ENCODE measurements at places on chromosomes 12 and 14.
A peak's percentile ranks its signal among the peaks of the same experiment; 100 is the strongest.

DNA sequence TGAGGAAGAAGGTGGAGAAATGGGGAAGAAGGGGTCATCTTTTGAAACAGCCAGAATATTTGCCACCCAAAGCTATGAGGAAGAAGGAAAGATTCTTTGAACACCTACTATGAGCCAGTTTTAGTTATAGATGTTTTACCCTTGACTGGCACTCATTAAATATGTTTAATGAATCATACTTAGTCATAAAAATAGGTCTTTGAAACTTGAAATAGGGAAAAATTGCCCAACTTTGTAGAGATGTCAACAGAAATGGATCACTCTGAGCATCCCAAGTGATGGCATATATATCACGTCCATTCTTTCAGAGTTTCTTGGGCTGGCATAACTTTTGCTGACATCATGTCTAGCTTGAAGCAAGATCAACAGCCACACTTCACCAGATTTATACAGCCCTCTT is 263.5 kb downstream of the RPAP3 start:
- DNase-seq: no peak

DNA sequence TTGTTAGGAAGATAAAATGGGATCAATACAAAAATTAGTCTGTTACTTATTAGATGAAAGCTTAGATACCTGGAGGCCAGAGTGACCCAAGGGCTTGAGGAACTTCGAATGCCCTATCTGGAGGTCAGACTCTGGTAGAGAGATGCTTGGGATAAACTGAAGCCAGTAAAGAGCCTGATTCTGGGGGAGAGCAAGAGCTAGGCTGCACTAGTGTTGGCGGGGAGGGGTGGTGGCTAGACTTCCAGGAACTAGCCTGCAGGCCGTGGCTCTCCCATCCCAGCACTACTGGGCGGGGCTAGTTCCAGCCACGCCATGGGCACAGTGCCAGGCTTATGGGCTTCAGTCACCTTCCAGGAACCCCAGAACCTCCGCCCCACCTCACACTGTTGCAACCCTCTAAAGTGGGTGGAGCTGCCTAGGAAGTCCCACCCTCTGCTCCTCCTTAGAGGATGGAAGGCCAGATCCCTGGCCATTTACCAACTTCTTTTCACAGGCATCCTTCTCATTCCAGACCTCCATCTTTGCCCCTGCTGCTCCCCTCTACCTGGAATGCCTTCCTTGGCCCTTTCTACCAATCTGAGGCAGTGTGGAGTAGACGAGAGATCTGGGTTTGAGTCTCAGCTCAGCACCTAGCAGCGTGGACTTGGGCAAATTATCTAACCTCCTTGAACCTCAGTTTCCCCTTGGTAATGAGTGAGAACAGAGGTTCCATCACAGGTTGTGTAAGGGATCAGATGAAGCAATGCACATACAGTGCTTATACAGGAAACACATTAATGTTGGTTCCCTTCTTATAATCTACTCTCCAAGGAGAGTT is 6.3 kb upstream of the NFE2 start:
- DNase-seq: no peak

- DNase-seq: no peak
Measured at GRCh38 chr12:76444408-76444984, 96.3 kb upstream of the BBS10 start.

GRCh38 chr12:71981149-71981548 is 42.5 kb downstream of the TPH2 start:
- DNase-seq: no peak

DNA sequence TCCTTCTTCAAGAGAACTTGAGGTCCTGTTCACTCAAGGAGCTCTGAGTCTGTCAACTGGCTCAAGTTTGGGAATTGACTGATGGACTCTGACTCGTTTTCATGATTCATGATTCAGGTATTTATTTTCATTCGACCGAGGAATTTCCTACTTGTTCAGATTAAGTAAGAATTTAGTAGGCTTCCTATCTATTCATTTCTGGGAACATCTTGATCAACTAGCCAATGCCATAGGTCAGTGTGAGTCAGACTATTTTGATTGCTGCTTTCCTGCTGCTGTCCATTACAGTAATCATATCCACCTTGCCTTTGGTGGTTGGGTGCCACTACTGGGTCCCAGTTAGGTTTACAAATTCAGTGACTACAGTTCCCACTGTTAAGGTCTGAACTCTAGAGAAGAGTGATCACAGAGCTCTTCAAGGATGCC is 6.1 kb downstream of the FAM186A start:
- DNase-seq: no peak

DNA sequence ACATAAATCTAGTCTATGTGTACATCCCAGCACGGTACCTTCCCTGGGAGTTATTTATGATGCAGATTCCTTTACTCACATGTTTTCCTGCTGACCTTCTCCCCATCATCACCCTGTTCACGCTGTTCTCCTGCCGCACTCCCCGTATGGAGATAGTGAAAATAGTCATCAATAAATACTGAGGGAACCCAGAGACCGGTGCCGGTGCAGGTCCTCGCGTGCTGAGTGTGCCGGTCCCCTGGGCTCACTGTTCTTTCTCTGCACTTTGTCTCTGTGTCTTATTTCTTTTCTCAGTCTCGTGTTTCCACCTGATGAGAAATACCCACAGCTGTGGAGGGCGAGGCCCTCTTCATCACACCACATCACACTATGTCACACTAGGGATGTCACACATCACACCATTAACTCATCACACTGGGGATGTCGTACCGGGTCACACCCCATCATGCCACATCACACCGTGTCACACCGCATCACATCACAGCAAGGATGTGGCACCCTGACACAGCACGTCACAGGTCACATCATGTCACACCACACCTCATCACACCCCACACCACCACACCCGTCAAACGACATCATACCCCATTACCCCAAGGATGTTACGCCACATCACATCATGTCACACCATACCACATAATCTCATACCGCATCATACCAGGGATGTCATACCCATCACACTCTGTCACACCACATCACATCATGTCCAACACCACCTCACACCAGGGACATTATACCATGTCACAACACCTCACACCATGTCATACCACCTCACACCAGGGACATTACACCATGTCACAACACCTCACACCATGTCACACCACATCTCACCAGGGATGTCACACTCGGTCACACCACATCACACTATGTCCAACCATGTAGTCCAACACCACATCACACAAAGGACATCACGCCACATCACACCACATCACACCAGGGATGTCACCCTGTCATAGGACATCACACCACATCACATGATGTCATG is 207.0 kb downstream of the TMEM121 start:
- no peak for DNase-seq

DNA sequence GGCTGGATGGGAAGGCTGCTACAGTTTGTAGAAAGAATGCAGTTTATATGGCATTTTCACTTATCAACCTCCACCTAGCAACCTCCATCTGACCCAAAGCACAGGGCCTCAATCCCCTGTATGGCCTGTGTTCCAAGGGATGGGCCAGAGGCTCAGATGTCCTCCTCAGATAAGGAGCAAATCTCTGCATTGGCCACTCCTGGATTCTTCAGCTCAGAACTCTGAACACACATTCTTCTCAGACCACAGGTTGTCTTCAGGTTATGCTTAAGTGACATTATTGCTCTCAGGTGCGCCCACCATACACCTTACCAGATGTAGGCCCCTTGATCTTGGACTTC is 47.9 kb upstream of the JDP2 start:
- DNase-seq: no peak

GRCh38 chr12:7009512-7009911 is 8.8 kb downstream of the LPCAT3 start:
- DNase-seq: no peak

DNA sequence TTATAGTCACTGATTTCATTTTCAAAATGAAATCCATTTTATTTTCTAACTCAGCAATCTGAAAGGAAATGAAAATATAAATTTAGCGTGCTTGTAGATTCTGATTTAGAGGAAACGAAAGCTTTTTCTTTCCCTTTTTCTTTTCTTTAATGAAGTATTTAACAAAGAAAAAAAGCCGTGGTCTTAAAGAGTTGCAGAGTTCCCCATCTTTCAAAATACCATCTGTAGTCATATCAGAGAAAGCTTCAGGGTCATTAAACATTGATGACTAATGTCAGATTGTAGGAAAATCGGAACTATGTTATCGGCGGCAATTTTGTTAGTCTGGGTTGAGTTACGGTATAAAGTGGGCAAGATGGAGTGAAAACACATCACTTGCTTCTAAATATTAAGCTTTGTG is 32.3 kb downstream of the DRAM1 start:
- no peak for DNase-seq

GRCh38 chr12:113232840-113233585 is 11.7 kb downstream of the TPCN1 start:
- peak; percentile 87 for DNase-seq

GRCh38 chr14:68458840-68459469 is 333.9 kb downstream of the ZFP36L1 start:
- peak; percentile 32 for DNase-seq

DNA sequence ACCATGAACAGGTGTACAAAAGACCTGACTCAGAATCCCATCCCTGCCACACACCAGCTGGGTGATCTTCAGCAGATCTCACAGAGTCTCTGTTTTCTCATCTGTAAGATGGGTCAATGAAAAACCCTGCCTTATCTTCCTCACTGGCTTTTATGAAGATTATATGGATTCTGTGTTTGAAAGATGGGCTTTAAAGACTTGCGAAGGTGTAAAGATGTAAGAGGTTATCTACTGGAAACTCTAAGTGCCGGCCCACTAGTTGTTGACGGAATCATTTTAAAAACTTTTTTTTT is 15.3 kb upstream of the ANKRD33 start:
- no peak for DNase-seq

DNA sequence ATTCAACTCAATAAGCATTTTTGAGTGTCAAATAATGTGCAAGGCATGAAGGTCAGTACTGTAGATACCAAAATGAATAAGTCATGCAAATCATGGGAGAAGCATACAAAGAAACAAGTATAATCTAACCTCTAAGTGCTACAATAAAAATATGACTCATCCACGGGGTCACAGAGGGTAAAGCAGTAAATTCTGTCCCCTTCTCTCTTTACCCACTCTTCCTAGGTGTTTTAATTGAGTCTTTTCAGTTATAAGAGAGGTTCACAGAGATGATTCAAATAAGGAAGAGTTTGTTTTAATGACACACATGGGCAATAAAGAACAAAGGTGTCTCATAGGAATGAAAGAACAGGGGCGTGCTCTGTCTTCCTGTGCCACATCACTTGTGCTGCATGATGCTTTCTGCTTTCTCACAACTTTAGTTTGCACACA is 71.5 kb upstream of the DAAM1 start:
- DNase-seq: no peak

DNA sequence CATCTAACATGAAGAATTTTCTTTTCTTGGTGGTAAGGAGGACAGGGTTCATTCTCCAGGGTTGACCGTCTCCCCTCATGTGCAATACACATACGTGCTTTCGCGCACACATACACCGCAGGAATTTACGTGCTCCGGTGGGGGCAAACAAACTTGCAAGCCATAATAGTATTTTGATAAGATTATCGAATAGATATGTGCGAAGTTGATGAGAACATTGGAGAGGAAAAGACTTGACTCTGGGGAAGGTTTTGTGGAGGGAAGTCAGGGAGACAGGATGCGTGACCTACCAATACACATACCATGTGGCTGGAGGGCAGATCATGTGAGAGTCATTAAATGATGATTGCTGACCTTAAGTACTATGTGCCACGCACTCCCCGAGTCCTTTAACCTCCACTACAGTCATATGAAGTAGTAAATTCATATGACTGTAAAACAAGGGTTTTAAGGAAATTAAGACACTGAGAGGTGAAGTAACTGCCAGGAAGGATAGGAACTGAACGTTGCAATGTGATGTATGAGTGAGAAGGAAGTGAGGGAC is 921 bp downstream of the RAD51B start:
- DNase-seq: no peak

- no peak for DNase-seq
Measured at GRCh38 chr12:85130646-85131045, 94.5 kb downstream of the LRRIQ1 start.

DNA sequence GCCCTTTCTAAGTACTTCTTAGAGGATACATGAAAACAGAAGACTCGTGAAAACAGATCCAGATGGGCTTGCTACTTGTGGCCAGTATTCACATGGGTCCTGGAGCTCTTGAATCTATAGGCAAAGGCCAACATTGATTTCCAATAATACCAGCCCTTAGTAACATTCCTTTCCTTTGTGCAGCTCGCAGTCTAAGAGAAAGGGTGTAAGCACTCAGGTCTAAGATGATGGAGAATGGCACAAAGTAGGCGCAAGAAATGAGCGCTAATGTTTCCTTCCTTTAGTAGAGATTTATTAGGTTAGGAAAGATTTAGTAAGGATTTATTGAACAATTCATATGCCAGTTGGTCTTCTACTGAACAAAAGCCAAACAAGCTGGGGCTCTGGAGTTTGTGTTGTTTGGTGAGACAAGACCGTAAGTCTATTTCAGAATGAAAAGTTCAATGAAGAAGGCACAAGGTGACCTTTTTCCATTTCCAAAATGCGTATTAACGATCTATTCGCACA is 525 bp downstream of the RNU6-8 start:
- DNase-seq: no peak

- DNase-seq: peak; percentile 76
Measured at GRCh38 chr14:23009939-23010726, at the start of gene C14orf93. Gene C14orf93 (minus strand): TSS chr14:23010143. CDS start chr14:22999023, 11,120 bp downstream.

GRCh38 chr14:99649219-99649618 is 4.3 kb downstream of the HHIPL1 start:
- DNase-seq: no peak

- DNase-seq: no peak
Measured at GRCh38 chr12:39464976-39465695, 22.2 kb upstream of the KIF21A start.

DNA sequence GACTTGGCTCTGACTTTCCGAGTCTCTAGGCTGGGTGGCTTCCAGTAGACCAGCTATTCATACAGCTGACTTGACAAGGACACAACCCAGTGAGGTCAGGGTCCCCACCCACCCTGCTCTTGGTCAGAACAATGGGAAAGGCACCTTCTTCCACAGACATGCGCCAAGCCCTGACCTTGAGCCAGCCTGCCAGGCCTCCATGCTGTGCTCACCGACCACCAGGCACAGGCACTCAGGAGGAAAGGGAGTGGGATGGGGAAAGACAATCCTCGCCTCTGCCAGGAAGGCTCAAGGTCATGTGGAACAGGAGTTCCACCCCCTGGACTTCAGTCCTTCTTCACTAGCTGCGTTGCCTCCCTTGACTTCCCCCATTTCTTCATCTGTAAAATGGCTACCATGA is 31.4 kb downstream of the GALNT16 start:
- DNase-seq: no peak

DNA sequence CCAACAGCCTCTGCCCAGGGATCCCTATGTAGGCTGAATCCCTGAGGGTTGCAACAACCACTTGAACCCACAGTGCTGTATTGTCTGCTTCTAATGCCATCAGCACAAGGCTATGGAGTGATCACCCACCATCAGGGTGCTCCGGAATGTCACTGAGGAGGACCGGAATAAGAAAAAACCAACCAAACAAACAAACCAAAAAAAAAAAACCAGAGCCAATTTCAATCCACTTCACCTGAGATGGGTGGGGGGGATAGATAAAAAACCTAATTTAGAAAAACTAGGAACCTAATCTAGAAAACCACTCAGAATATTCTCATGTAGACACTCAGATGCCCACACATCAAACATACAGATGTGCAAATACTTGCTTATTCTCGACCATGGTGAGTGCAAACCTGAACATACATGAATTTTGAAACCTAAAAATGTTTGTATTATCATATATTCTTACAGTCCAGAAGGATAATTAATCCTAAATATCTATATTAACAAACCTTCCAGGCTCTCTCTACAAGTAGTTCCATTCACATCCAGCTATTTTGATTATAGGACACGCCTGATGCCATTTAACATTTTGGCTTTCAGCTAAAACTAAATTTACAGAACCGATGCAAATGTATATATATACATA is 3.7 kb downstream of the TBX5 start:
- DNase-seq: no peak

Data from Ammon's horn (tissue), 1 donor.